Left lobe of liver (tissue), 2 donors: ENCODE measurements at places on chromosomes 11 and 22. TPM values are rescaled to one million over a fixed set of nuclear protein-coding genes. Genes with fewer than 3 reads are reported as not detected.

TMEM138 gene
- 23.7 TPM for total RNA-seq

SERPINH1 gene
- 21.6 TPM for total RNA-seq

UBQLN3 gene
- total RNA-seq = not detected

CADM1 gene
- 27.2 TPM for total RNA-seq

TMPRSS6 gene
- 107 TPM for total RNA-seq

ST14 gene
- total RNA-seq = 3.7 TPM

GPR83 gene
- 0.28 TPM for total RNA-seq

TREH gene
- 3.4 TPM for total RNA-seq

SOX6 gene
- total RNA-seq = 14.1 TPM

CRYBA4 gene
- total RNA-seq = not detected

GRM5 gene
- total RNA-seq = not detected

SCGB1A1 gene
- total RNA-seq = 2.0 TPM

PNPLA5 gene
- not detected for total RNA-seq

RAPSN gene
- 0.68 TPM for total RNA-seq

MFNG gene
- 8.0 TPM for total RNA-seq

ROBO4 gene
- 6.3 TPM for total RNA-seq

DNA sequence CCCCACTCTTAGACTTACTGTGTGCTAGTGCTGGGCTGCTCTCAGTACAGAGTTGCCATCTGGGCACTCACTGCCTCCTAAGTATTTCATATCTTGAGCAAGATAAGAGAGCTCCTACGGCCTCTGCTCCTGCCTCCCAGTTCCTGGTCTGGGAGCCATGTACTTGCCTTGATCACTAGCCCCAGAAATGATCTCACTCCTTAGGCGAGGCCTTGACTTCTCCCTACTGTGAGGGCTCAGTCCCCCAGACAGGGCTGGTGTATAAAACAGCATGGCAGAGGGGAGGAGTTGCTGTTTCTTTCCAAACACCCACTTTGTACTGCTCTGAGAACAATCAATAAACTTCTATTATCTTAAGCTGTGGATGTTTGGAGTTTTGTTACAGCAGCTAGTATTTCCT, 47.4 kb upstream of the TP53I11 start:
- DNase-seq = no peak

GRCh38 chr11:85531191-85531897, 95.8 kb downstream of the DLG2 start:
- no peak for DNase-seq

GRCh38 chr11:59939482-59939881, 1.2 kb downstream of the OOSP1 start:
- no peak for DNase-seq

DNA sequence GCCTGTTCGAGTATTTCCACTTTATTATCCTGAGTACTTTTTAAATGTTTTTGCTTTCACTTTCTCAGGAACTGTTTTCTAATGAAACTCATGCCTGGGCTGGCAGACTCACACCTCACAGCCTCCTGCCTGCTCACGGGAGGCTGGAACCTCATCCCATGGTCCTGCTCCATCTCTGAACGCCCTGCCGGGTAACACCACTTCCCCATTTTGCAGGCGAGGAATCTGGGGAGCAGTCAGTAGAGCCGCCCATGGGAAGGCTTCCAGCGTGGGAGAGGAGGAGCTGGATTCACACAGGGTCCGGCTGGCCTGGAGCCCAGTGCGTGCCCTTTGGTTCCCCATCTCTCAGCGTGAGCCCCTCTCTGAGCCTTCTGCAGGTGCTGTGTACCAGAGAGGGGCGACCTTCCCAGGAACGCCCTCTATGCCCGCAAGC, 53.6 kb downstream of the SCUBE1 start:
- no peak for DNase-seq

DNA sequence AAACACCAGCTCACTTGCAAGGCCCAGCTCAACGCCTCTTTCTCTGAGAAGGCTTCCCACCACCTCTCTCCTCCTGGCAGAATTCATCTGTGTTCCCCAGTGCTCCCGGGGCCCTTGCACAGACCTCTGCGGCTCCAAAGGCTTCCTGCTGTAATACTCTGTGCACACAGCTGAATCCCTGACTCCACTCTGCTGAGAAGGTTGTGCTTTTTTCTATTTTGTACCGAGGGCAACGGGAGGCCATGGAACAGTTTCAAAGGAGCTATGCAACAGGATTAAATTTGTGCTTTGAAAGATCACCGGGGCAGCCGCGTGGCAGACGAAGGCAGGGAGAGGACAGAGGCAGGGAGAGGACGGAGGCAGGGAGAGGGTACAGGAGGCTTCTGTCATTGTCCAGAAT, 49.2 kb upstream of the SYT7 start:
- DNase-seq = no peak

DNA sequence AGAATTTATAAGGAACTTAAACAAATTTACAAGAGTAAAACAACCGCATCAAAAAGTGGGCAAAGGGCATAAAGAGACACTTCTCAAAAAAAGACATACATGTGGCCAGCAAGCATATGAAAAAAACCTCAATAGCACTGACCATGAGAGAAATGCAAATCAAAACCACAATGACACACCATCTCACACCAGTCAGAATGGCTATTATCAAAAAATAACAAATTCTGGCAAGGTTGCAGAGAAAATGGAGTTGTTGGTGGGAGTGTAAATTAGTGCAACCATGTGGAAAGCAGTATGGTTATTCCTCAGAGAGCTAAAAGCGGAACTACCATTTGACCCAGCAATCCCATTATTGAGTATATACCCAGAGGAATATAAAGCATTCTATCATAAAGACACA, 866.8 kb upstream of the TENM4 start:
- DNase-seq = no peak

DNA sequence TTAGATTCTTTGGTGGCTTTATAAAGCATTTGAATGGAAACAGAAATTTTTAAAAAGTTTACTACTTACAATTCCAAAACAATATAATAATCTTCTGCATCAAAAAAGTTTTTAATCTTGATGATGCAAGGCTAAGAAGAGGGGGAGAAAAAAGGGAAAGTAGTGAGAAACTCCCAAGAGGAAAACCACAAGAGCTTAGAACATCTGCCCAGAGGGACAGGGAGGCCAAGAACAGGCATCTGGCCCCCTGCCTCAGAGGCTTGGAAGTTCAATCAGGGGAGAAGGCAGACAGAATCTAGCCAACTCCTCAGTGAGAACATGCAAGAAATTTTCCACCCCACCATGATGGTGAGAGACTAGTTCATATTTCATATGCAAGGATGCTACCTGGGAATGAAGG, 23.8 kb upstream of the TTC28 start:
- DNase-seq = no peak

- no peak for DNase-seq
Observed at GRCh38 chr11:8297781-8298440, 34.2 kb upstream of the LMO1 start.

GRCh38 chr22:40345271-40345670, 1.0 kb upstream of the ADSL start:
- no peak for DNase-seq

GRCh38 chr22:17434856-17435255, 65.6 kb downstream of the CECR2 start:
- DNase-seq = no peak

DNA sequence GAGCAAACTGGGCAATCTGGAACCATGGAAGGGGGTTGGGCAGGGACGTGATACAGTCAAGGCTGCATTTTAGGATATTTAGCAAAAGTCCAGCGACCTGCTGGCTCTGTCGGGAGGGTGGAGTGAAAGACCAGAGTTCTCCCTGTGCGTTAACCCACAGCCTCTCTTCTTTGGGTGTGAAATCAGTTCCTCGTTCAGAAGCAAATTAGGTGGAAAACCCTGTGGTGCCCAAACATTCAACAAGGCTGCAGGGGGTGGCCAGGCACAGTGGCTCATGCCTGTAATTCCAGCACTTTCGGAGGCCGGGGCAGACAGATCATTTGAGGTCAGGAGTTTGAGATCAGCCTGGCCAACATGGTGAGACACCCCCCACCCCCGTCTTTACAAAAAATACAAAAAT, 5.9 kb downstream of the TMEM151A start:
- no peak for DNase-seq

DNA sequence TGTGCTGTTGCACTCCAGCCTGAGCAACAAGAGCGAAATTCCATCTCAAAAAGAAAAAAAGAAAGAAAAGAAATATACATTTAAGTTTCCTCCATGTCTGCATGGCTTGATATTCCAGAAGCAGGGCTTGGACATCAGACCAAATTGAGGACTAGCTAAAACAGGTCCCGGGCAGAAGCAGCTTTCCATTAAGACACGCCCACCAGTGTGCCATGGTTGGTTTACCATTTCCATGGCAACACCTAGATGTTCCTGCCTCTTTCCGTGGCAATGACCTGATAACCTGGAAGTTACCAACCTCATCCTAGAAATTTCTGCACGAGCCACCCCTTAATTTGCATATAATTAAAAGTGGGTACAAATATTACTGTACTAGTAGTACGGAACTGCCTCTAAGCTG, 111.3 kb downstream of the NAT10 start:
- no peak for DNase-seq

GRCh38 chr11:42707541-42707940, 604.3 kb upstream of the API5 start:
- DNase-seq = no peak

DNA sequence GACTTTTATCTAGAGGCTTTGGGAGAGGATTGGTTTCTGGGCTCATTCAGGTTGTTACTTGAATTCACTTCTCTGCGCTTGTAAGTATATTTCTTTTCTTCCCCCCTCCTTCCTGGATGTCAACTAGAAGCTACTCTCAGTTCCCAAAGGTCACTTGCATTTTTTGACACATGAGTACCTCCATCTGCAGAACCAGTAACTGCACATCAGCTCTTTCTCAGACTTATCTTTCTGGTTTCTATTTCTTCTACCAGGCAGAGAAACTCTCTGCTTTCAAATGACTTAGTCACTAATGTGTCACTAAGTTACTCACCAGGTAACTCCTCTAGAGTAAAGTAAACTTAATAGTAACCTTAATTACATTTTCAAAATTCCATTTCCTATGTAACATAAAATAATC, 773.0 kb upstream of the LUZP2 start:
- no peak for DNase-seq

- DNase-seq = no peak
Observed at GRCh38 chr11:61866231-61866957, 25.0 kb downstream of the FADS3 start.

GRCh38 chr11:71245601-71246391, 6.6 kb downstream of the SHANK2 start:
- peak; percentile 39 for DNase-seq

- peak; percentile 78 for DNase-seq
Observed at GRCh38 chr11:62501432-62501891, 45.1 kb downstream of the AHNAK start.

GRCh38 chr11:65890324-65891218, at the start of gene CCDC85B:
TSS of gene CCDC85B (plus strand) at chr11:65890673. CDS start at chr11:65890784, 111 bp downstream.
- DNase-seq = peak; percentile 97

GRCh38 chr11:76620489-76620888, 50.1 kb downstream of the LRRC32 start:
- DNase-seq = no peak

DNA sequence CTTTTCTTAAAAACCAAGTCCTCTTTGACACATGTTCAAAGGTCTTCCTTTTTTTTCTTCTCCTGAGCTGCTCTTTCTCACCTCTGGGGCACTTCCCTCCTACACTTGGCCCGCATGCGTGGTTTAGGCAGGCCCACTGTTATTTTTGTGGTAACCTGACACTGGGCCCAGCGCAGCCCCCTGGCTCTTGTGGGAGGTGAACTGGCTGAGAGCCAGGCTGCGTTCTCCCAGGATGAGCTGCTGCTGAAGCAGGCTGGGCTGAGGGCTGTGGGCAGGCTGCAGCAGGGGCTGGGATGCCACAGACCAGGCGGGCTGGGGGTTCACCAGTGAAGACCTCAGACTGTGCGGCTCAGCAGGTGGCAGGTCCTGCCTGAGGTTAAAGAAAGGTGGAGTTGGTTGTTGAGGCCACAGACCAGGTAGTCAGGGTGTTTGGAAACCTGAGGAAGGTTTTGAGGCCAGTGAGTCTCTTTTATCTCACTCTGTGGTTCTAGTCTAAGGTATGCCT, 72.4 kb downstream of the TEAD1 start:
- DNase-seq = no peak

- no peak for DNase-seq
Observed at GRCh38 chr22:24696551-24697001, 77.9 kb downstream of the PIWIL3 start.

DNA sequence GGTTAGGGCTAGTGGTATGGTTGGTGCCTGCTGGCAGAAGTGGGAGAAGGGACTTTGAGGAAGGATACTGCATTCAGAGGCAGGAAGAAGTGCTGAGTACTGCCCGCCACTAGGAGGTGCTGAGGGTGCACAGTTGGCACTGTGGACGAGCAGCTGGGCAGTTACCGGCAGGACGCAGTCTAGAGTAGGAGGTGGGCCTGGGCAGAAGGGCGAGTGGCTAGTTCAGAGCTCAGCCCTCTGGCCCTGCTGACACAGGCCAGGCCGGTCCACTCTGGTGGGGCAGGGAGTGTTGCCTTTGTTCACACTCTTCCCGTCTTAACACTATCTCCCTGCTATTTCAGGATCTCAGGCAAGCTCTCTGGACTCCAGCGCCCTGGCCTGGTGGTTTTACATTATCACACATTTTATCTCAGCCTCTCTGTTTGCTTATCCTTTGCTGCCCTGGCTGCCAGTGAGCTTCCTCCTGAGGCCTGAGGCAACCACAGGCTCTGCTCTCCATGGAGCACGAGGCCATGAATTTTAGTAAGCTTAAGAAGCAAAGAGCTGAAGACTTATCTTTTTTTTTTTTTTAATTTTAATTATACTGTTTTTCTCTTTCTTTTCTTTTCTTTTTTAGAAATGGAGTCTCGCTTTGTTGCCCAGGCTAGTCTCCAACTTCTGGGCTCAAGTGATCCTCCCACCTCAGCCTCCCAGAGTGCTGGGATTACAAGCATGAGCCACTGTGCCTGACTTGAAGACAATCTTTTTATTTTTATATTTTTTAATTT, 26.9 kb downstream of the SNAP29 start:
- DNase-seq = peak; percentile 90

GRCh38 chr11:118641397-118642019, 34.1 kb downstream of the PHLDB1 start:
- DNase-seq = no peak

- DNase-seq = peak; percentile 77
Observed at GRCh38 chr11:120108154-120108784, 29.6 kb downstream of the TRIM29 start.

GRCh38 chr22:50053861-50054260, 4.2 kb downstream of the TTLL8 start:
- DNase-seq = no peak

DNA sequence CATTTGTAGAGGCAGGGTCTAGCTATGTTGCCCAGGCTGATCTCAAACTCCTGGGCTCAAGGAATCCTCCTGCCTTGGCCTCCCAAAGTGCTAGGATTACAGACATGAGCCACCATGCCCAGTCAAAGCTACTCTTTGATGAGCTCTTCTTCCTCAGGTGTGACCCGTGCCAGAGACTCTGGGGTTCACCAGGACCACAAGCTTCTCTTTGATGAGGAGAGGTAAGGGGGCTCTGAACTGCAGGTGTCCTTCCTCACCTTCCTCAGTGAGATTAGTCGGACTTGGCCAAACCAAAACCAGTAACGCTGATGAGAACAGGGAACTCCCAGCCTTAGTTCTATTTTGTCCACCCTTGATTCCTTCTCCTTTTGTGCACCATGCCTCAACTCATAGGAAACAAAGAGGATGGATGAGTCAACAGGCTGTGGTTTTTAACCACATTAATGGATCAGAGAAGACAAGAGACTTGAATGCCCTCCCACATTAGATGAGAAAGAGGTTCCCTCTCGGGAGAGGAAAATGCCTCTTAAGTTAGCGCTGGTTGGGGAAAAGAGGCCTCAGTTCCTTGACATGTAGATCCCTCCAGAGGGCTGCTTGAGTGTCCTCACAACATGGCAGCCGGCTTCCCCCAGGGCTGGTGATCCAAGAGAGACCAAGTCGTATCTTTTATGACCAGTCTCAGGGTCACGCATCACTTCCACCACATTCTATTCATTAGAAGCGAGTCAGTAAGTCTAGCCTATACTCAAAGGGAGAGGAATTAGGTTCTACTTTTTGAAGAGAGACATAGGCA, 25.7 kb upstream of the CTR9 start:
- DNase-seq = no peak
